ENCODE measurements at places on chromosomes 1 and 21.

- no peak for DNase-seq
Measured at GRCh38 chr1:113269168-113269963, 120.9 kb upstream of the MAGI3 start.

- no peak for DNase-seq
Measured at GRCh38 chr1:94199398-94199797, 38.0 kb downstream of the ARHGAP29 start.

- no peak for DNase-seq
Measured at GRCh38 chr1:42017259-42017658, 98.5 kb upstream of the HIVEP3 start.

DNA sequence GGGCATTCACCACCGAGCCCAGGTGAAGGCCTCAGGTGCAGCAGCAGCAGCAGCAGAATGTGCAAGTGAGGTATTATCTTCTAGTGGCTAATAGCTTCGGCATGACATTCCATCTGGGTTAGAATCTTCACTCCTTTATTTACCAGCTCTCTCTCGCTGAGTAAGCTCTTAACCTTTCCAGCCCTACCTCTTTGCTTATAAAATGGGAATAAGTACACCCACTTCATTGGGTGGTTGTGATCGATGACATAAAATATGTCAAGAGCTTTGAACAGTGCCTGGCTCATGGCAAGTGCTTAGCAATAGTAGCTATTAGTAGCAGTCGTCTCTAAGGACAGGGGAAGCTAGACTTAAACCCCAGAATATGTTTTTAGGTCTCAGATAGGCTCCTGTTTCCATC is 149.5 kb downstream of the NOS1AP start:
- DNase-seq: no peak

DNA sequence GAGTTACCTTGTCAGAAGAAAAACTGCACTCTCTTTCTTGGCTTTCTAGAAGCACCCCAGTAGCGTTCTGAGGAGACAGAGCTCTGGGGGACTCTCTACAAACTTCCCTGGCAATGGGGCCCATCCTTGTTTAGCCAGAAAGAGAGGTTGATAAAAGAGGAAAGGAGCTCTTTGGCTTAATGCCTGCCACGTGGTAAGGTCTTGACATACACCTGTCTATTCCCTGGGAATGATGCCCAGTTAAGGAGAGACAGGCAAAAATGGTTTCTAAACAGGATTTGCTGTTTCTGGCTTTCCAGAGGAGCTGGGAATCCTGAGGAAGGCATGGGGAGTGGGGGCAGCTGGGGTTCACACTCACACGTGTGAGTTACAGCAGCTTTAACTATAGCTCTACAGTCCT is 30.2 kb upstream of the IL20 start:
- no peak for DNase-seq

DNA sequence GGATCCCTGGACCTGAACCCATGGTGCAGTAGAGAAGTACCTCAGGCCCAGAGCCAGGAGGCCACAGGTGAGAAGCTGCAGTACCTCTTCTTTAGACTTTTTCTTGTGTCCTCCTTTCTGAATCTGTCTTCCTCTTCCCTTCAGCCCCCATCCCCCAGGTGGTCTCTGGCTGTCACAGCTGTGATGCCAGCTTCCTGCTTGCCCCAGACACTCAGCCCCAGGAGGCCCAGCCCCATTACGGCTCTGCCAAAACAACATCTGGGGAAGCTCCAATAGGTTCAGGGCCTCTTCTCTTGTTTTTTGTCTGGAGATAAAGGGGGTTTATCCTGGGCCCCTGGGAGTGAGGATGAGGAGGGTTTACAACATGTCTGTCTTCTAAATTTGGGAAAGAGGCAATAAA is 9.5 kb upstream of the BTG2 start:
- DNase-seq: no peak

GRCh38 chr1:19427087-19427781 is 58.1 kb downstream of the CAPZB start:
- DNase-seq: no peak

GRCh38 chr1:110588991-110589390 is 17.2 kb downstream of the KCNA2 start:
- no peak for DNase-seq

- peak; percentile 7 for DNase-seq
Measured at GRCh38 chr21:25640202-25640942, 1.3 kb downstream of the JAM2 start.

- no peak for DNase-seq
Measured at GRCh38 chr1:89261926-89262515, 10.6 kb downstream of the GBP5 start.

DNA sequence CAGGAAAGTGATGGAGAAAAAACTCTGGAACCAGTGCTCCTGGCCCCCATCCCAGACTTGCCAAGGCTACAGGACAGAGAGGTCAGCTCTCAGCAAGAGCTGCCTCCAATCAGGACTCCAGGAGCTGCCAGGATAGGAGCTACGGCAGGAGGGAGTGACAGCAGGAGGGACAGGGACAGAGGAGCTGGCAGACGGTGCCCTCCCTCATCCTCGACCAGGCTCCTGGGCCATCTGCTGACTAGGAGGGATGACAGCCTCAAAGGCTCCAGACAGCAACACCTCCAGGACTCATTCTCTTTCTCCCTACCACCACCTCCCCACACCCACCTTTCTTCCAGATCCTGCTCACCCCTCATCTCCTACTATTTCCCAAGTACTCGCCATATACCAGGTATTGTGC is 22.7 kb downstream of the DLGAP3 start:
- DNase-seq: no peak

GRCh38 chr1:83791821-83792437 is 207.0 kb downstream of the TTLL7 start:
- DNase-seq: no peak

- DNase-seq: no peak
Measured at GRCh38 chr1:13510499-13510898, 3.3 kb downstream of the LRRC38 start.

DNA sequence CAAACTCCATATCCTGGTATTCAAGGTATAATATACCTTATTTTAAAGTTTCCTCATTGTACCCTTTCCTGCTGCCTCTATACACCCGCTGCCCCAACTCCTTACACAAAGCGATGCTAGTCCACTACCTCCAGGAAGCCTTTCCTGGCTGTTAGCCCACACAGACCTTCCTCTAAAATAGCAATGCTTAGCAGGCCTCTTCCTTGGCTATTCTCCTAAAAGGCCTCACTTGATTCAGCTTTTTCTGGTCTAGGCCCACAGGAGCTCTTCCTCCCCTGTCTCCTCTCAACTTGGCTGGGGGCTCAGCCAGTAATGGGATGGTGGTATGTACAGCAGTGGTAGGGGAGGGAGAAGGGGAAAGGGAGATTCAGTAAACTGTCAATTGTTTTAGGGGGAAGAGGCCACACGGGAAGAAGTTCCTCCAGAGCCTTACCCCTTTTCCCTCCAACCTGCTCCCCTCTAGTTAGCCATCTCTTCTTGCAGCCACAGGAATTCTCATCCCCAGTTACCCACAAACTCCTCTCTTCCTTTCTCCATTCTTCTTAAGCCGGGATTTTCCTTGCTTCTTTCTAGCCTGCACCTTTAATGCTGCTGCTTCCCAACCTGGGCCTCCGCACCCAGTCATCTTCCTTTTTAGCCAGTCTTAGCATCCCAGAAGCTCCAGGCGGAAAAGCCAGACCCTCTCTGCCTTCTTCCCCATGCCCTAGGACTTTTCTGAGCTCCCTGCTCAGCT is 2.6 kb downstream of the LRRC41 start:
- DNase-seq: no peak

DNA sequence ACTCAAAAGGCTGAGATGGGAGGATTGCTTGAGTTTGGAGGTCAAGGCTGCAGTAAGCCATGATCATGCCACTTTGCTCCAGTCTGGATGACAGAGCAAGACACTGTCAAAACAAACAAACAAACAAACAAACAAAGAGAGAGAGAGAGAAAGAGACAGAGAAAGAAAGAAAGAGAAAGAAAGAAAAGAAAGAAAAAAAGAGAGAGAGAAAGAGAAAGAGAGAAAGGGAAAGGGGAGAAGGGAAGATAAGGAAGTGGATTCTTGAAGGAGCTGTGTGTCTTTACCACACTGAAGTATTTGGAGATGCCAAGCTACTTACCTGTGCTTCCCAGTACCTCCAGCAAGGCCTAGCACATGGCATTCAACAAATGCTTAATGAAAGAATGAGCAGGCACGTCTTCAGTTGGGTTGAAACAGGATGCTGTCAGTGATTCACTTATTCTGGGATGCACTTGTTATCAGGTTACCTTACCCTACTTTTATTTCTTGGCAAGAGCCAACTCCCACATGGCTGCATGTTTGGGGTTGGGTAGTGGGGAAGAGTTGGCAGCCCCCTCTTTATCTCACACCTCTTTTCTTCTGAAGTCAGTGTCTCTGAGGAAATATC is 28.8 kb downstream of the CD101 start:
- no peak for DNase-seq

DNA sequence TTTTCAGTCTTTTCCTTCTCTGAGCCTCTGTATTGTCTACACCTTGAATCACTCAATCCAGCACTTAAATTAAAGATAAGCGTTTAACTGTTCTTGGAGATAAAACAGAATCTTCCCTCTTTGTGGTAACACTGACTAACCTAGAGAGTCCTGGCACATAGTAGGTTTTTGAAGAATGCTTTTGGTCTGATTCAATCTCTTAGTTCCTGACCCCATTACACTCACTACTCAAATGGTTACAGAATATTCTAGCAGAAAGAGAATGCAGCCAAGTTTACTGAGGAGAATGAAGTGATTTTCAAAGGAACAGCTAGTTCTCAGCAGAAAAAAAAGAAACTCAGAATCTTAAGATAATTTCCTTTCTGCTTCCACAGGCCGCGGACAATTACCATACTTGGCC is 309.2 kb upstream of the PRMT6 start:
- DNase-seq: no peak

DNA sequence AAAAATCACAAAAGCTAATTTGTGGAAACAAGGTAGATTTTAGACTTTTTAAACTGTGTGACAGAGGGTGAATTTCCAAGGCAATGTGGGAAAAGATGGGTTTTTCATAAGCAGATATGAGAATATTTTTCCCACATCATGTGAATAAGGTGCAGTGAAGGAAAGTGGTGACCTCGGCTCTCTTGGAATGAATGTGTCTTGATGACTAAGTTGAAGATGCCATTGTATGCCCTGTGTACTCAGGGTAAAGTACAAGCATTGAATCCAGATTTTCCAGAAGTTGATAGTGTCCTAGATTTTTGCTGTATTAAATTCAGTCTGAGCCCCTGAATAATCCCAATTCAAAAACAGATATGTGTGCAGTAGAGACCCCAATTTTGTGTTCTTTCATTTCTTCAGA is 442.6 kb upstream of the ADGRL2 start:
- DNase-seq: no peak

All from anterior cingulate cortex (tissue), 58 donors.